ENCODE measurements at places on chromosomes 3 and 15.

DNA sequence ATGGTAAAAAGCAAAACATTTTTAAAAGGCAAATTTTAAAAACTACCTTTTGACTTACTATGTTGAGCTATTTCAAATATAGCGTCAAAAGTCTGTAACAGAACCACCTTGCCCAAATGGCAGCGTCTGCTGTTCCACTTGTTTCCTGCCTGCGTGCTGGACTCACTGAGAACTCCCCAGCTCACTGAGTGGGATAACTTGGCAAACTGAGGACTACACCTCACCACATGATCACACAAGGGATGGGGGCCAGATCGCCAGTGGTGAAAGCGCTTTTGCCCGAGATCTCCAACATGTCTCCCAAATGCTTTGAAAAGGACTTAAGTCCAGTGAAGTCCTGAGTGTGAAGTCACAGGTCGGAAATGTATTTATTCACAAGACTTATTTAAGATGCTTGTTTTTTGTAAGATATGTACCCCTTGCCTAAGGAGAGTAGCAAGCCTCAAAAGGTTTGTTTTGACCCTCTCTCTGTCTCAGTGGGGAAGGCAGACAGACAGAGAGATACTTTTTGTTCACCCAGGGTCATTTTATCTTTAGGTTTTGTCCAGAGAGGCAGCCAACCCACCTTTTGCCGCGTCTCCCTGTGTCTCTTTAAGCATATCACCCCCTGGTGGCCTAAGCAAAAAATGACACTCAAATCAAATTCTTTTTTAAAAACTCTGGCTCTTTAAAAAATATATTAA lies 192.6 kb downstream of the PDZRN3 start:
- DNase-seq = no peak

DNA sequence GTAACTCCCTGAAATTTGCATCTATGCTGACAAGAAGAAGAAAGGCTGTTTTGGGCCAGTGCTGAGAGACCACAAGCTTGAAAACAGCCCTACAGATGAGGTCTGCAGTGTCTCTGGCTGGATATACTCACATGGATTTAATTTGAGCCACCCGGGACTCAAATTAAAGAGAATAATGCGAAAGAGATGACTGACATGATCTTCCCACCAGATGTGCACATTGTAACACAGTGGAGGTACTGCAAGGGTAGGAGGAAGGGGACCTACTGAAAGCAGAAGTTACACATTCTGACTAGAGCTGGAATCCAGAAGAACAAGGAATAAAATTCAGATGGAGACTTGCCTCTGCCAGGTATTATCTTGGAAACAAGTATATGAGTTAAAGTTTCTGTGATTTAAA lies 728.3 kb upstream of the SGO1 start:
- DNase-seq = no peak

GRCh38 chr3:177824190-177824786 lies 627.0 kb upstream of the TBL1XR1 start:
- DNase-seq = no peak

DNA sequence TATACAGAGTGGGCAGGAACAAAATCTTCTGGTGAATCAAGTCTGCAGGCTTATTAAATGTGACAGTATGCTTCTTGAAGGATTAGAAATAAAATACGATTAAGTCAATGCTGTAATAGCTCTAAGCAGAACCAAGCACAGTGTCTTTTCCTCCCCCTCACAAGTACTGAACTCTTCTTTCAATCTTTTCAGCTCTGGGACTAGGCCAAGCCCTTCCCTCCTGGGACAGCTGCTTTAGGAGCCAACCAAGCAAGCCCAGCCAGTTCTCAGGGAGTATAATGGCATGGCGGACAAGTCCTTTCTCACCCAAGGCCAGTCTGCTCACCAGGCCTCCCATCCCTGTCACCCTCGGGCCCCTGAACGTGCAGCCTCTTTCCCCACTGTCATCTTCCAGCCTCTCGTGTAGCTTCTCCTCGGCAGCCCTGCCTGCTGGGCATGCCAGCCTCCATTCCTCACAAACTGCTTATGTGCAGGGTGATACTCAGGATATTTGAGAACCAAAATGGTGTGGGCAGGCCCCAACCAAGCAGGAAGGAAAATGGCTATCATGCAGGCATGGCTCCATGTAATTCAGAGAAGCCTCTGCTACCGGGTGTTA lies 8.4 kb upstream of the PPP1R2 start:
- DNase-seq = no peak

DNA sequence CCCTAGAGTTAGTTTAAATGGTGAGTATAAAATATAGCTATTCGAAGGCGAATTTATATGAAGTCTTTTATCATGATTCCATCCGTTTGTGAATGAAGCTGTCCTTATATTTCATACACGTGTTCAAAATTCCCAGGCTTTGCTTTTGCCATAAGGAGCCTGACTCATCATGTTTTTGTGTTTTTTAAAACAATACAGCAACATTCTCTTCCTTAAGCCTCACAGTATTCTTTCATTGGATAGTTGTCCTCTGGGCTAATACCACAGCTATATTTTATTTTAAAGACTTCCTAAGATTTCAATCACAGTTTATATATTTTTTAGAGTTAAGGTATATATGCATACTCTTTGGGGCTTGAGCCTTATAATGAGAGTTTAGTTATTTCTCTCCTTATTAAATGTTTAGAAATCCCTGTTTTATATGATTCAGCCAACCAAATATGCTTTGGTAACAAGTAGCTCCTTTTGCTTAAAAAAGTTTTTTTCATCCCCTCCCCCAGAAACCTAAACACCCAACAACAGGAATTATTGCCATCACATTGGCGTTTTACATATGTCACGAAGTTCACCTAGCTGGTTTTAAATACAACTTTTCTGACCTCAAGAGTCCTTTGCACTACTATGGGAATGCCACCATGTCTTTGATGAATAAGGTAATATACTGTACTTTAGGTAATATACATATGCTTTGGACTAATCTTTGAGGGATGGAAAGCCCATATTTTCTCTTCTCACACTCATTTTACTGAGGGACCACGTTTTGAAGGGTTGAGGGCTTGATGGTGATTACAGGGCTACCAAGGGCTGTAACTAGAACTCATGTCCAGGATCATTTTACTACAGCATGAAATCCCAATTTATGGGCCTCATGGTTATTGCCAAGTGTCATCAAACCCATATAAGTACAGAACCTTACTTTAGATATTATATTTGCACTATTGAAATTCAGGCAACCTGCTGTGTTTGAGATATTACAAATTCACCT lies 28.5 kb downstream of the ST3GAL6 start:
- no peak for DNase-seq

GRCh38 chr3:178097576-178097975 lies 438.7 kb upstream of the KCNMB2 start:
- no peak for DNase-seq

DNA sequence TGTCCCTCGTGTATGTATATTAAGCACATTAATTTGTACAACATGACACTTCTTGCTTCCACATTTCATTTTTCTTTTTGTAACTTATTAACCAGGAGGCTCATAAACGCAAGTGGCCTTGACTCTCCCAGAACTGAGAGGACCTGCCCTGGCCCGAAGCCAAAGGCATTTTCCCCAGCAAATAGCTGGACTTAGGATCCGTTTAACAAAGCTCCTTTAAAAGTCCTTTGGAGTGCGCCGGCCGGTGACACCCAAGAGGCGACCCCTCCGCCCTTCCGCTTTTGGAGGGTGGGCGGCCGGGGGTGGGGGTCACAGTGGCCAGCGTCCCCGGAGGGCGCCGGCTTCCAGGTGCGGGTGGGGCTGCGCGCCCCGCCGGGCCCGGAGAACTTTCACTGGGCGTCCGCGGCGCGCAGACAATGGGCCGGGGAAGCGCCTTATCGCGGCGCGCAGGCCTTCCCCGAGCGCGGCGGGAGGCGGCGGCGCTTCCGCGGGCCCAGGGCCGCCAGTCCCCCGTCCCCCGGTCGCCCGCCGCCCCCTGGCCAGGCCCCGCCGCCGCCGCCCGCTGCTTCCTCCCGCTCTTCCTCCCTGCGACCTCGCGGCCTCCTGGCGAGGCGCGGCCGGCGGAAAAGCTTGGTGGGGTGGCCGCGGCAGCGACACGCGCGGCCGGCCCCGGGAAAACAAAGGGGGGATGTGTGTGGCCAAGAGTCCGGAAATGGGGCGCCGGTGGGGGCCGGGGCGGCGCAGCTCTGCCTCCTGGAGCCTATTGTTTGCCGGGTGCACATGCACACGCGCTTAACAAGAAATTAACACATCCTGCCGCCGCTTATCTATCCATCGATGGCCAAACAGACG lies 613.4 kb downstream of the MCTP2 start:
- no peak for DNase-seq

Data from T-helper 2 cell (primary cell).